ELF-1 (cell line): ENCODE measurements at places on chromosomes 7 and 10.
A peak's percentile ranks its signal among the peaks of the same experiment; 100 is the strongest.

- DNase-seq, result no peak
These were observed 71.2 kb downstream of the GOLGA7B start for GRCh38 chr10:97920865-97921264.

GRCh38 chr7:18654709-18655108, 159.2 kb downstream of the HDAC9 start:
- no peak for DNase-seq

DNA sequence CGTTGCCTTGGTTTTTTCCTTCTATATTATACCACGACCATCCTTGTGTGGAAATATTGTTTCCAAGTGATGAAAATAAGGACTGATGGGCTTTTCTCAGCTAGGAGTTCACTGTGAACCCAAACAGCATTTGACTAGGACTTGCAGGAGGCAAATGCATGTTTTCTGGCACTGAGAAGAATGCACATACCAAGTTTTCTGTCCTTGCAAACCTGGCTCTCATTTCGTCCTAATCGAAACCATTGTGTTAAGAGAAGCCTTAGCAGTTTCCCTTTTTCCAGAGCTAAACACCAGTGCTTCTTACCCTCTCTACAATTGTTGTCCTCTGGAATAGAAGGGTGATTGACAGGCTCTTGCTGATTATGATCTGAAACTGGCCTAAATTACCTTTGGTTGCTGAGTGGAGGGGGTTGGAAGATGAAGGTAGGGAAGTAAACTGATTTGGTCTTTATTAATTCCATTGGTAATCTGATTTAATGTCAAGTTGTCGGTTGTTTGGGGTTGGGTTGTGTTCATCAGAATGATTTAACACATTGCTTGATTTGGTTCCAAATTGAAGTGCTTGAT, 33.1 kb upstream of the ELMO1 start:
- no peak for DNase-seq

DNA sequence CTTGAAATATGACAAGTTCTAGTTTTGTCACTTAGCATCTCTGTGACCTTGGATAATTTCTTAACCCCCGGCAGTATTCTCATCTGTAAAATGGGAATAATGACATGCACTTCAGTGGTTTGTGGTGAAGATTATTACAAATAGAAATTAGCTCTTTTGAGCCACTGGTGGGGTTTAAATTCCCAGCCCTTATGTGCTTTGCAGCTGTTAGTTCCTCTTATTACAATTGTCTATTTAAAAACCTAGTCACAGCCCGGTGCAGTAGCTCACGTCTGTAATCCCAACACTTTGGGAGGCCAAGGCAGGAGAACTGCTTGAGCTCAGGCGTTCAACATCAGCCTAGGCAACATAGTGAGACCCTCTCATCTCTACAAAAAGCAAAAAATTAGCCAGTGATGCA, 30.1 kb downstream of the CAV1 start:
- DNase-seq, result no peak

DNA sequence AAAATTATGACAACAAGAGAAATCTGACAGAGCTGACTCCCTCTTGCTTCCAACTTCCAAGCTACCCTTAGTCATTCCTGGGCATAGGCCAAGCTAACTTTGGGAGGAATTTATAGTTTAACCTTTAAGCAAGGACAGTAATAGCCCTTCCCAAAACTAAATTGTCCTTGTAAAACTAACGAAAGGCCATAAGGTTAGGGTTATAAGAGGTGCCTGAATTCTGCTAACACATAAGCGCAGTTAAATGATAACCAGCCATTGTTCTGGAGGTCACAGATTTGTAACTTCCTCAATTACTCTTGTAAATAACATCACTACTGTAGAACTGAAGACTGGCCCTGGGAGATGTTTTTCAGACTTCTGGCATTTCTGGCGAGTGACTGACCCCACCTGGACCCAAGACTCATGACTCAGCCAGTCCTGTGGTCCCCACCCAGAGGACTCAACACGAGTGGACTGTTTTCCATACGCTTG, 481.2 kb downstream of the KCNMA1 start:
- no peak for DNase-seq

GRCh38 chr10:78328592-78329404, 295.1 kb downstream of the RPS24 start:
- no peak for DNase-seq

DNA sequence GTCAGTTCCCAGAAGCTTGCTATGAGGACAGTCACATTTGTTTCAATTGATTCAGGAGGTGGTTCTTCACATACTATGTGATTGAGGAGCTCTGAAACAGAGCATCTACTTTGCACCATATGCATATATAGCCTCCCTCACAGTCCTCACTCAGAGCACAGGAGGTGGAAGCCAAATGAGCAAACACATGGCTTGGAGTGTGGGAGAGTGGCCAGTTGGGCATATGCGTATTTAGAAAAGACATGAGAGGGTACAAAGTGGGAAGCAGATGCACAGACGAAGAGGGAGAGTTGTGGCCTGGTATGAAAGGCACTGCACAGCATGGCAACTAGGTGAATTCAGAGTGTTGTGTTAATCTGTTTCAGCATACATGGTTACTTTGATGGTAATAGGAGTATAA, 165.6 kb downstream of the COL28A1 start:
- DNase-seq, result no peak

DNA sequence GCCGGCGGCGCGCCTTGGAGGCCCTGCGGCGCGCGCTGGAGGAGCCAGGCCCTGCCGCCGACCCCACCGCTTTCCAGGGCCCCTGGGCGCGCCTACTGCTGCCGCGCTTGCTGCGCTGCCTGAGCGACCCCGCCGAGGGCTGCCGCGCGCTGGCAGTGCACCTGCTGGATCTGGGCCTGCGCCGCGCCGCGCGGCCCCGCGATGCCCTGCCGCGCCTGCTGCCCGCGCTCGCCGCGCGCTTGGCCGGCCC, 280 bp downstream of the DNAAF5 start:
- no peak for DNase-seq

- DNase-seq, result no peak
These were observed 136.4 kb upstream of the PRKCQ start for GRCh38 chr10:6716516-6716915.

GRCh38 chr7:48638041-48638440, 286.3 kb upstream of the CDC14C start:
- no peak for DNase-seq

DNA sequence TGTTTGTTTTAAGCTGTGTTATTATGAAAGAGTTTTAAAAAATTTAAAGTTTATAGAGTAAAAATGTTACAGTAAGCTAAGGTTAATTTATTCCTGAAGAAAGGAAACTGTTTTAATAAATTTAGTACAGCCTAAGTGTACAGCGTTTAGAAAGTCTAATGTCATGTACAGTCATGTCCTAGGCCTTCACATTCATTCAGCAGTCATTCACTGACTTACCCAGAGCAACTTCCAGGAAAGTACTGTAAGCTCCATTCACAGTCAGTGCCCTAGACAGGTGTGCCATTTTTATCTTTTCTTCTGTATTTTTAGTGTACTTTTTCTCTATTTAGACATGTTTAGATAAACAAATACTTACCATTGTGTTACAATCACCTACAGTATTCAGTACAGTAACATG, 126.8 kb downstream of the TPK1 start:
- DNase-seq, result no peak

GRCh38 chr7:75971961-75972763, 22.2 kb downstream of the TMEM120A start:
- peak; percentile 46 for DNase-seq

DNA sequence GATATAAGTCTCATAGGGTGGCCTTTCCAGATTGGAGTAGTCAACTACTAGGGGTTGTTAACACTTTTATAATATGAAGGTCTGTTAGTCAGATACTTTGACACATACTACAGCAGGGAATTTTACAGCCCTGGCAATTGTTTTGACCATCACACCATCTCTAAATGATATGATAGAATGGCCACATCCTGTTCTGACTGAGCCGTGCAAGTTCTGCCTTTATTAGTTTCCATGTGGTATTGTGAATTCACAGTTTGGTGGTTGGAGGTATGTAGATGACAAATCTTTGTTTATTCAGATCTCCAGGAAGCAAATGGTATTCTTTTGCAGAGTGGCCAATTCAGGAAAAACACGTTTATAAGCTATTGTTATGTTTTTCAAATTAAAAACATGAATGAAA, 83.0 kb downstream of the NRG3 start:
- DNase-seq, result no peak
